ENCODE measurements at places on chromosomes 7 and 10.

DNA sequence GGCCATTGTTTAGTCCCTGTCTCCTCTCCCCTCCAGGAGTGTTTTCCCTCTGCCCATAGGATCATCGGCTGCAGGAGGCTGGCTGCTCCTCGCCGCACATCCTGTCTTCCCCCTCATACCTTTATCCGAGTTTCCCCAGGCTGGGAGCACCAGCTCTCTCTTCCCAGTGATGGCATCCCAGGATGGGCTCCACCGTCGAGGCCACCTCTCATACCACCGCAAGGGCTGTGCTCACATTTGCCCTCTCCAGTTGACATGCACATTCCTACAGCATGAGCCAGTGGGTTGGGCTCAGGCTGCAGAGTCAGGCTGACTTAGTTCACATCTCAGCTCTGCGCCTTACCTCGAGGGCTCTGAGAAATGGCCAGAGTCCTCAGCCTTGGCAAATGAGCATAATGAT is 12.1 kb downstream of the HKDC1 start:
- H3K4me3 ChIP-seq, result no peak overlapping the region
- H3K27me3 ChIP-seq, result no peaks in the 10 kb centered on the region
- DNase-seq, result peak; percentile 78
- H3K4me1 ChIP-seq, result peaks cover 24% of the 10 kb centered on the region
- H3K36me3 ChIP-seq, result peaks cover 27% of the 10 kb centered on the region

- peaks cover 37% of the 10 kb centered on the region for H3K27me3 ChIP-seq
- no peaks in the 10 kb centered on the region for H3K4me1 ChIP-seq
- no peaks in the 10 kb centered on the region for H3K36me3 ChIP-seq
- no peak for DNase-seq
- no peak overlapping the region for H3K27ac ChIP-seq
These were observed 51.1 kb downstream of the CYP26A1 start for GRCh38 chr10:93124580-93125318.

- no peak overlapping the region for H3K27ac ChIP-seq
- H3K4me1 ChIP-seq, result peaks cover 2% of the 10 kb centered on the region
- no peak for DNase-seq
- H3K36me3 ChIP-seq, result no peaks in the 10 kb centered on the region
These were observed 55.8 kb downstream of the LHPP start for GRCh38 chr10:124517461-124517860.

- no peak overlapping the region for H3K27ac ChIP-seq
- H3K4me1 ChIP-seq, result peaks cover 2% of the 10 kb centered on the region
- H3K27me3 ChIP-seq, result no peaks in the 10 kb centered on the region
- no peaks in the 10 kb centered on the region for H3K36me3 ChIP-seq
- no peak for DNase-seq
- no peak overlapping the region for H3K4me3 ChIP-seq
These were observed 302.1 kb downstream of the FZD1 start for GRCh38 chr7:91566402-91566732.

DNA sequence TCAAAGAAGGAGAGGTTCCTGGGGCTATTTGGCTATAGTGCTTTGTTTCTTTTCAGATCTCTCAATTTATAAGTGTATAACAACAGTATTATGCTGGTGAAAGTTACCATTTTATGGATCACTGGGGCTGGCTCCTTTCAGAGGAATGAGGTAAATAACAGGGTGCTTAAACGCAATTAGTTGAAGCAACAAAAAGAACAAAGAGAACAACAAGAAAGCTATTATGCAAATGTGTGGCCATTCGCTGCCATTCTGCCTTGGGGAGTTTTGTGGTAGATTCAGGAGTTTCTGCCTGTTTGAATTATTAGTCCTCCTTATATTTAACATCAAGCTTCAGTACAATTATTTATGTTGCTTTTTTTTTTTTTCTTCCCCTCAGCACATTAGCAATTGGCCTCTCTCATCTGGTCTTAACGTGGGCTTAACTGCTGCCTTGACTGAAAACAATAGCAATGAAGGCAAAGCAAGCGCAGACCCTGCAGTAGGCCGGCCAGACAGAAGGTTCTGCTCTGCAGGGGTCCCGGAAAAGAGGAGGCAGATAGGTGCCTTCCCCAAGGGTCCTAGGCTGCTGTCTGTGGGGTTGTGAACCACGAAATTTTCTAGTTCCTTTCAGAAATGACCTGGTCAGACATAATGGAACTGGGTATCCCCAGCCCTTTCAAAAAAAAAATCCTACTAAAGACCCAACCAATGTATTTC is 339.9 kb upstream of the PODXL start:
- peak overlapping the region; percentile 32 for H3K4me3 ChIP-seq
- peaks cover 2% of the 10 kb centered on the region for H3K27me3 ChIP-seq
- H3K4me1 ChIP-seq, result peaks cover 3% of the 10 kb centered on the region
- no peaks in the 10 kb centered on the region for H3K36me3 ChIP-seq
- H3K27ac ChIP-seq, result no peak overlapping the region
- no peak for DNase-seq

DNA sequence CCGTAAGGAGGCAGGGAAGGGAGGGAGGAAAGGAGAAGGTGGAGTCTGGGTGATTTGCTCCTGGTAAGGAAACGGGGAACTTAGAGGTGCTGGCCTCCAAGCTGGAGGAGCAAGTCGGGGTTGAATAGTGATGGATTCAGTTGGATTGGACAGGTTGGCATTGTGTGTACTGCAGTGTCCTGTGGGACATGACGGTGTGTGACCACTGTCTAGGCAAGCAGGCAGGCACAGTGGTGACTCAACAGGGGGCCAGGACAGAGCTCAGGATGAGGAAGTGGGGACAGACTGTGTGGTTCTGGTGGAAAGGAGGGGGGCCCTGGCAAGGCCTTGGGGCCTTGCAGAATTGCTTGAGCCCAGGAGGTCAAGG is 48.8 kb downstream of the COL26A1 start:
- no peak for DNase-seq
- no peak overlapping the region for H3K27ac ChIP-seq
- peaks cover 86% of the 10 kb centered on the region for H3K27me3 ChIP-seq
- no peaks in the 10 kb centered on the region for H3K36me3 ChIP-seq
- no peak overlapping the region for H3K4me3 ChIP-seq

DNA sequence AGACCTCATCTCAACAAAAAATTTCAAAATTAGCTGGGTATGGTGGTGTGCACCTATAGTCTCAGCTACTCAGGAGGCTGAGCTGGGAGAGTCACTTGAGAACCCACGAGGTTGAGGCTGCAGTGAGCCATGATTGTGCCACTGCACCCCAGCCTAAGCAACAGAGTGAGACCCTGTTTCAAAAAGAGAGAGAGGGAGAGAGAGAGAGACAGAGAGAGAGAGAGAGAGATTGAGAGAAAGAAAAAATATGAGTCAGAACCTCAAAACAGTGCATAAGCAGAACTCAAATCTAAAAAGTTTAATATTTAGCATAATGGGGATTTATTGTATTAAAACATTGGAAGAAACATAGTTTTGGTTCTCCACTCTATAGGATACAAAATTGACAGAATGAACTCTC is 17.5 kb upstream of the OTUD1 start:
- no peak overlapping the region for H3K27ac ChIP-seq
- H3K27me3 ChIP-seq, result no peaks in the 10 kb centered on the region
- no peaks in the 10 kb centered on the region for H3K36me3 ChIP-seq
- H3K4me1 ChIP-seq, result no peaks in the 10 kb centered on the region
- H3K4me3 ChIP-seq, result no peak overlapping the region

DNA sequence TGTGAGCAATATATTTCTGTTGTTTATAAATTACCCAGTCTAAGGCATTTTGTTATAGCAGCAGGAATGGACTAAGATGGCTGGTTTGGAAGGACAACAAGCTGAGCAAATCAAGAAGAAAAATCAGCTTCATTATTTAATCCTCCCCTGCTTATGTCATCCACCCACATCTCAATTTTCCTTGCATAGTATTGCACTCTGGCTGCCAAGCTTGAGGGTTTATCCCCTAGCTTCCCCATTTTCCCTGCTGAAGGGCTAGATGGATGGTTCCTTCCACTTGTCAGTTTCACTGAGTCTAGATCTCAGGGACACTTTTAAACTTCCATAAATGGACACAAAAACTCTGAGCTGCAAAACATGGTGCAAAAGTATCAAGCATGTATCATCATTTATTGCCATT is 75.2 kb upstream of the LAMB4 start:
- DNase-seq, result no peak
- no peak overlapping the region for H3K4me3 ChIP-seq
- H3K36me3 ChIP-seq, result no peaks in the 10 kb centered on the region

- H3K4me3 ChIP-seq, result no peak overlapping the region
- no peaks in the 10 kb centered on the region for H3K36me3 ChIP-seq
- peaks cover under 1% of the 10 kb centered on the region for H3K4me1 ChIP-seq
- no peak for DNase-seq
- H3K27ac ChIP-seq, result no peak overlapping the region
These were observed 142.8 kb downstream of the SLIT1 start for GRCh38 chr10:97042716-97043562.

Data from mesenchymal stem cell (in vitro differentiated cells and primary cell).